ENCODE measurements at places on chromosomes 1 and 21. TPM values are rescaled to one million over a fixed set of nuclear protein-coding genes. Genes with fewer than 3 reads are reported as not detected.

Gene LRRC53
- total RNA-seq: not detected

Gene AGMAT
- 1.0 TPM for total RNA-seq

Gene GPR89A
- total RNA-seq: 22.1 TPM

Gene NID1
- total RNA-seq: 29.3 TPM

Gene INSRR
- total RNA-seq: not detected

Gene PTAFR
- total RNA-seq: under 0.01 TPM

Gene SLC44A3
- total RNA-seq: 9.7 TPM

Gene GNAI3
- 10.3 TPM for total RNA-seq

Gene ATP6V0B
- total RNA-seq: 102 TPM

Gene SV2A
- 39.6 TPM for total RNA-seq

Gene PEX11B
- total RNA-seq: 21.1 TPM

Gene PRAMEF13
- not detected for total RNA-seq

Gene OR2T2
- not detected for total RNA-seq

Gene PLPPR4
- 1.3 TPM for total RNA-seq

Gene NECTIN4
- 0.33 TPM for total RNA-seq

Gene LCE1C
- total RNA-seq: not detected

Gene FCRL6
- not detected for total RNA-seq

Gene AIRE
- total RNA-seq: not detected
